ENCODE measurements at places on chromosomes 7 and 10.

GRCh38 chr7:42910306-42910705 lies 1.6 kb downstream of the C7orf25 start:
- DNase-seq: no peak
- H3K27ac ChIP-seq: no peak overlapping the region
- no peaks in the 10 kb centered on the region for H3K27me3 ChIP-seq
- peaks cover 45% of the 10 kb centered on the region for H3K4me1 ChIP-seq
- H3K36me3 ChIP-seq: peaks cover 16% of the 10 kb centered on the region

DNA sequence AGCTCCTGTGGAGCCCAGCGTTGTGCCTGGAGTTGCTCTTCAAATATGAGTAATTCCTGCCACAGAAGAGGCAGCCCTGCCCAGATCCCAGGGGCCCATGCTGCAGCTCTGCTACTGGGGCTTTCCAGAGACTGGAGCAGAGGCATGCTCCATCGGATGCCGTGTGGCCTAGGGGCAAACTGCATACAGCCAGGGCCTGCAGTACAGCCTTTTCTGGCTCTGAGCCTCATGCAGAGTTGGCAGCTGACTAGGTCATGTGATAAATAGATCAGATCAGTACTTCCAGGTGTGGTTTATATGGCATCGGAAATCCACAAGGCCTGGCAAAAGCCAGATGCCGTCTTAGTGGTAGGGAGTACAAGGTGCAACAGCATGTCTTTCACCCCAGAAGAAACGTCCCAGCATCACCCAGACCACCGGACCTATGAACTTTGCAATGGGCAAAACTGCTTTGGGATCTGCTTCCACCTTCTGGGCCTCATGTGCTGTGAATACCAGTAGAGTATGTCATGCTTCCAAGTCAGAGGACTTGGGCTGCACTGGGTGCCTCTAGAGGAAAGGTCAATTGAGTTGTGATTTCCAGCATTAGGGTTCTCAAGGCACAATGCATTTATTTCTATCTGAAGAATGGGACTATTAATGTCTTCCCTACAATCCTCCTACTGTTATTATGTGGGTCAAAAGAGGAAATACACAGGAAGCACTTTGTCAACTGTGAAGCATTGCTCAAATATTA lies 250.7 kb upstream of the ZNF32 start:
- H3K4me1 ChIP-seq: no peaks in the 10 kb centered on the region
- H3K36me3 ChIP-seq: no peaks in the 10 kb centered on the region
- H3K27me3 ChIP-seq: peaks cover 16% of the 10 kb centered on the region
- no peak for DNase-seq
- H3K4me3 ChIP-seq: no peak overlapping the region

GRCh38 chr7:151025924-151026671 lies 1.8 kb upstream of the ATG9B start:
- H3K4me1 ChIP-seq: peaks cover 29% of the 10 kb centered on the region
- no peak overlapping the region for H3K27ac ChIP-seq
- DNase-seq: peak; percentile 38
- peaks cover 6% of the 10 kb centered on the region for H3K36me3 ChIP-seq
- no peaks in the 10 kb centered on the region for H3K27me3 ChIP-seq

- no peak overlapping the region for H3K4me3 ChIP-seq
- no peaks in the 10 kb centered on the region for H3K36me3 ChIP-seq
- DNase-seq: peak; percentile 43
- H3K4me1 ChIP-seq: peaks cover 9% of the 10 kb centered on the region
- peak overlapping the region; percentile 3 for H3K27ac ChIP-seq
- H3K27me3 ChIP-seq: no peaks in the 10 kb centered on the region
Measured at GRCh38 chr10:82813856-82814255, 938.9 kb downstream of the NRG3 start.

DNA sequence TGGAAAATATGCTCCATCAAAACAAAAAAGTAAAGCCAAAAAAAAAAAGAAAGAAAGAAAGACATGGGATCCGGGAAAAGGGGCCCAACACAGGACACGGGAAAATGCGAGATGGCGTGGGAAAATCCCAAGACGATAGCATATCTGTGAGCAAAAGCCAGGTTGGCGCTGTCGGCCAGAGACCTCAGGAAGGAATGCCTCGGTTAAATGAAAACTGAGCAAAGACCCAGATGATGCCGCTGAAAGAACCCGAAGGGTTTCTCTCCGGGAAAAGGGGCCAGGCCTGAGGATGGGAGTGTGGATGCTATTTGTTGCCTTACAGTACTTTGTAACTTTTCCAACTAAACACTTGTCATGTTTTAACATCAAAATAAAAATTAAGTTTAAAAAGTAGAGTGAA lies 49.5 kb upstream of the PPP2R2D start:
- no peak overlapping the region for H3K4me3 ChIP-seq
- no peak overlapping the region for H3K27ac ChIP-seq
- no peaks in the 10 kb centered on the region for H3K27me3 ChIP-seq
- H3K36me3 ChIP-seq: no peaks in the 10 kb centered on the region
- no peak for DNase-seq

DNA sequence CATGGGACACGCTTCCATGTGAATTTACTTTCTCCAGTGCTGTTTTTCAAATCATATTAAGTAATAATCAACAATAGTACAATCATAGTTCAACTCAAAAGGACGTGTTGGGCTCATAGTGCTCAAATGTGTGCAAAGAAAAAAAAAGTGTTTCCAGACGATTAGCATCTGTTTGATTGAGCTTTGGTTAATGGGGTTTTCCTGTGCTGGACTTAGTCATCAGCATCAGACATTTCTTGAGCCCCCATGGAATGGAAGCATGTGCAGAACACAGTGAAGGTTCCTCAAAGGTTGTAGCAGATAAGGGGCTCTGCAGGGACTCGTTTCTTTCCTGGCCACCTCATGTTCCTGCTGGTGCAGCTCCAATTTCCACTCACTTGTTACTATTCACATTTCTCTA lies 233.9 kb downstream of the PAXIP1 start:
- DNase-seq: no peak
- H3K4me3 ChIP-seq: no peak overlapping the region
- H3K4me1 ChIP-seq: no peaks in the 10 kb centered on the region
- no peaks in the 10 kb centered on the region for H3K36me3 ChIP-seq

Measured in MCF 10A (cell line).